ENCODE measurements at places on chromosomes 5 and 9.

DNA sequence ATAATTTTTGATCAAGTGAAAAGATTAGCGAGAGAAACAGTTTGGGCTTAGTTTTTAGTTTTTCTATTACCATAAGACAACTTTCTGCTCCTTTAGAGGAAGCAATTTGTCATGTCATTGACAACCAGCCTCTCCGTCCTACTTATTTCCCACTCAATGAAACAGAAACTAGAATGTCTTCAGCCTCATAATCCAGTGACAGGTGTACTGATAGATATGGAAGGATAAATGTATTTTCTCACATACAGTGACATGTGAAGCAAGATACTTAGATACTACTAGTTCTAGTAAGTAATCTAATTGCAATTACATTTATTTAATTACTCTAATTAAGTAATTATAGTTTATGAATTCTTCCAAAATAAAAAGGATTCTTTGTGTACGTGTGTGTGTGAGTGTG is 429.7 kb downstream of the CDH10 start:
- DNase-seq = no peak

DNA sequence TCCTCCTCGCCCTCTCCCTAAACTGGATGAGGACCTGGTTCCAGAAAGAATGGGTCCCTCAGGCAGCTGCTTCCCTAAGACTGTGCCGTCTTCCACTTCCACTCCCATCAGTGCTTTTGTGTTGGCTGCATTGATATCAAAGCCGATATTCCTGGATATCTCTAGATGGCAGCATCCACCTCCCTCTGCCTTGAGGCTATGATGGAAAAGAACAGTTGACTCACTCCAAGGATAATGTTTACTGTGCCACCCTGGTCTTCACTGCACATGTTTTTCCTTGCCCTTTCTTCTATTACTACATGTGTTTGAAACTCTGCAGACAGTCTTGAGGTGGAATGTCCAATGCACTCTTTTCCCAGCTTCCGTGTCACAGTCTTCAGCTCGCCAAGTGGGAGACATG is 211.6 kb downstream of the MAST4 start:
- DNase-seq = no peak

DNA sequence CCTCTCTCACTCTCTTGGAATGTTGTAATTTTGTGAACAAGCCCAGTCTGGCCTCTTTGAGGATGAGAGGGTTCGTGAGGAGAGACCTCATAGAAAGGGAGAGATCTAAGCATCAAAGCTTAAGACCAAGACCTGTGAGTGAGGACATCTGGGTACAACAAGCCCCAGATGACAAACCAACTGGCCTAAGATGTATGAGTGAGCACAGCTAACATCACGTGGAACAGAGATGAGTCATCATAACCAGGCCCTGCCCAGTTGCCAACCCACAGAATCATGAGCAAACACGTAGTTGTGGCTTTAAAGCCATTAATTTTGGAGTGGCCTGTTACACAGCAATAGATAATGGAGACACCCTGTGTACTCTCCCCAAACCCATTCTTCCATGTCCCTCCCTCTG is 439.1 kb upstream of the KIF2A start:
- DNase-seq = no peak

- DNase-seq = no peak
Measured at GRCh38 chr5:77628840-77629508, 9.5 kb downstream of the OTP start.

- no peak for DNase-seq
Measured at GRCh38 chr5:139634541-139634940, 13.6 kb upstream of the CXXC5 start.

GRCh38 chr5:88923623-88924329 is 40.8 kb upstream of the MEF2C start:
- DNase-seq = no peak

- no peak for DNase-seq
Measured at GRCh38 chr9:97596906-97597305, 36.3 kb downstream of the TSTD2 start.

GRCh38 chr5:66080664-66081063 is 63.4 kb upstream of the SREK1 start:
- no peak for DNase-seq

DNA sequence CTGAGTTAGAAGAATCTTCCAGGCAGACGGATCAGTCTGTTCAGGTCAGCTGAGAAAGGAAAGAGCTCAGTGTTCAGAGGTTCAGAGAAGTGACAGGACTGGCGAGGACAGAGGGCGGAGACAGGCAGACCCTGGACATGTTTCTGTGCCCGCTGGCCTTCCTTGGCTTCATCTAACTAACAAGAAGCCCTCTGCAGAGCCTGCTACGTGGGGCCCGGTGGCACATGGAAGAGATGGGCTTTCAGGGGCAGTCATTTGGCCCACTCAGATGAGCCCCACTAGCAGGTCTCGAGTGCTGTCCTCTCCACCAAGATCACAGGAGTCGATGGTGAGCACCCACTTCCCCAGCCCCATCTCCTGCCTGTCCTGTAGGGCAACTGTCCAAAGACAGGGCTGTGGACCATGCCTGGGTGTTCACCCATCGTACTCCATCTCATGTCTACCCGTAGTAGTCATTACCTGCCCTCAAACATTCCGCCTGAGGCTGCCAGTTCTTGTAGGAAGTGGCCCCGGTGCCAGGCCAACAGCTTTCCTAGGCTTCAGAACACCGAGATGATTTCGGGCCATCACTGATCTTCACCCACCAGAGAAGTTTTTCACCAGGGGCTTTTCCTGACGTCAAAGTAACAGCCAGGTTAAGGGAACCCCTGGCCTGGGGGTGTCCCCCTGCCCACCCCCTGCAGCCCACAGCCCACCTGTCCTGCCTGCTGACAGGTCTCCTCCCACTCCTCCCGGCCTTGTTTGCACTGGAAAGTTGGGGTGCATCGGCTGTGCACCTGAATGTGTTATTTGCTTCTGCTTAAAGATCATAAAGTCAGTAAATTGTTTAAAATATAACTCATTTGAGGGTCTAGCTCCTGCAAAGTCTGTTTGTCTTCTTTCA is 14.0 kb downstream of the IRX2 start:
- no peak for DNase-seq

DNA sequence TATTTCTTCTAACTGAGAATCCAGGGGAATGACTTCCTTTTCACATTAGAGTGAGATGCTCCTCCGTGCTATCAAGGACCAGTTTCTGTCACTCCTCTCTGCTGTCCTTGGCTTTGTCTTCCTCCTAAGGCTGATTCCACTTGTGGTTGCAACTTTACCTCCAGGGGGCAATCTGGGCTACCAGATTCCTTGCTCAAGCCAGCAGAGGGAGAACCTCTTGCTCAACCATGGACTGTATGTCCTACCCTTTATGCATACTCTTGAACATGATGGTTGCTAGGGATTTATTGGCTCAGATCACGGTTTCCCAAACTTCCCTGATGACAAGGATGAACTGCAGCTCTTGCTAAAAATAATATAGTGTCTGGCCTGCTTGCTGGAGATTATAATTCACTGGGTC is 24.0 kb downstream of the NNT start:
- no peak for DNase-seq

DNA sequence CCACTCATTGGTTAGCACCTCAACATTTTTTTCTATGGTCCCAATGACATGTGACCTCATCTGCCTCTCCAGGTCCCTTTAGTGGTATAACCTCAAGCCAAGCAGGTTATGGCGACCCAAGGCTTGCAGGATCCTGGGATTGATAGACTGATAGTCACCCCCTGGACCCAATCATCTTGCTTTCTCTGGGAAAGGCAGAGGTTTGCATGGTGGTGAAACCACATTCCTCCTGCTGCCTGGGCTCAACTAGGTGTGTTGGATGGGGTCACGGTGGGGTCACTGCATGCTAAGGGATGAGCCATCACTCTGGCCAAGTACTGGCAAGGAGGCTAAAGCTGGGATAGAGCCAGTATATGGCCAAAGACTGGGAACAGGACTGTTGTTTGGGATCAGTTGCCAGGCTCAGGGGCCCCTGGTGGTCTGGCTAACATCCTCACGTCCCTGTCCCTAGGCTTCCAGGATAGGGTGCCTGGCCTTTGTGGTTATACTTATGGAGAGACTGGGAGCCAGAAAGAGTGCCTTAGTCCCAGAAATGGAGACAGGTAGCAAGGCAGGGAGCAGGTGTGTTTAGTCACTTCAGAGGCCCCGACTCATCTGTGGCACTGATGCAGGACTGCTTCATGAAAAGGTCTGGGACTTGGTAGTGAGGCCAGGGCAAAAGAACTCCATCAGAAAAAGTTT is 4.6 kb upstream of the SMIM32 start:
- DNase-seq = no peak

GRCh38 chr9:117574099-117574498 is 130.1 kb upstream of the TLR4 start:
- no peak for DNase-seq

DNA sequence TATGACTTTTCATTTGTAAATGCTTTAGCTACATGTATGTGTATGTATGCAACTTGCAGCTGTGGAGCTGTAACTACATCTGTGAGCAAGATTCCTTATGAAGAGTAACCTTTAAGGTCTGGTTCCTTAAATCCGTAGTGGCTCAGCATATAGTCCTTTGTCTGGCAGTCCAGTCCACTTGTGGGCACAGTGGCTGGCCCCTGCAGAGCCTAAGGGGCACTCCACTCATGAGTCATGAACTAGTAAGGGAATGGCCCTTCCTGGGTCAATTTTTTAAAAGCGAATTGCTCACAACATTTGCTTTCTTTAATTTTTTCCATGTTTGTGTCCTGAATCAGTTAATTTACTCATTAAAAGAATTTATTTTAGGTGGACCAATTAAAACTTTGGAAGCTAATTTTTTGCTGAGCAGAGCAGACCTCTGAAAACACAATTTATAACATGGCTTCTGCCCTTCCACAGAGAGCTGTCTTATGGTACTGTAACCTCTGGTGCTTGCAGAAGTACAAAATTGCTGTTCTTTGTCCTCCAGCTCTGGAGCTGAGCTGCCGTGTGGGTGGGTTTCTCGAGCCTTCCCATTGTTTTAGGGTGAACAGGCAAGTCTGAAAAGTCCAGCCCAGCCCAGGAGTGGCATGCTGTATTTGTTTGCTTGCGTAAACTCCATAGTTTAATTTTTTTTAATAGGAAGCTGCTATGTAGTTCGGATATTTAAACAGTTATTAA is 110.1 kb downstream of the MVB12B start:
- no peak for DNase-seq

GRCh38 chr5:169157064-169157463 is 143.9 kb downstream of the SLIT3 start:
- no peak for DNase-seq

DNA sequence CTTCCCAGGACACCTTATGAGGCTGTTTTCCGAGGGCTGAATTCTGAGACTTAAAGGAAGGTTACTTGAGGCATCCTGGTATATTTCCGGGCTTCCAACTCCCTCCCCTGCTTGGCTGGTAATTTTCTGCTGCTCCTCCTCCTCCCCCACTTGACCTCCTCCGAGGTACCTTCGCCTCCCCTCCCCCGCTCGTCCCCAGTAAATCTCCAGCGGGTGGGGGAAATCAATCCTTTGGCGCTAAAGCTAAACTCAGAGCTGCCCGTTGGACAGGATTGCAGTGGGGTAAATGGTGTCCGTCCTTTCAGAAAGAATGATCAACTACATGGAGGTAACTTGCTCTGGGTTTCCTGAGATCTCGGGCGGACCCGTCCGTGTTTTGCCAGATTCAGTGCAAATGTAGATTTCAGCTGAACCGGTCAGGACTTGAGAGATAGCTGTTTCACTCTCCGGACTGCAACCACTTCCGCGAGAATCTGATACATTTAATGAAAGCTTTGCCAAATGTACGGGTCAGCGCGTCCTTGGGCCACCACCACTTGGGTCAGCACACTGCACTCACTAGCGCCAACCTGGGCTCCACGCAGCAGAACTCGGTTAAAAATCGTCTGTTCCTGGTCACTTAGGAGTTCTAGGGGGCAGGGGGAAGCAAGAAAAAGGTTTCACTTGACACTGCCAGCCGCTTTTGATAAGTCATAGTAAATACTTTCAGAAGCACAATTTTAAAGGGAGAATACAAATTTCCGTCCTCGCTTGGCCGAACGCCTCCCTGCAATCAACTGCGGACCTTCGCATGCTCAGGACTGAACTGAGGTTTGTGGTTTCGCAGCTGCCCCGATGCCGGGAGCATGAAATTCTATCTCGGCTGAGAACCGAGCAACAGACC is 4.6 kb upstream of the ISL1 start:
- no peak for DNase-seq

DNA sequence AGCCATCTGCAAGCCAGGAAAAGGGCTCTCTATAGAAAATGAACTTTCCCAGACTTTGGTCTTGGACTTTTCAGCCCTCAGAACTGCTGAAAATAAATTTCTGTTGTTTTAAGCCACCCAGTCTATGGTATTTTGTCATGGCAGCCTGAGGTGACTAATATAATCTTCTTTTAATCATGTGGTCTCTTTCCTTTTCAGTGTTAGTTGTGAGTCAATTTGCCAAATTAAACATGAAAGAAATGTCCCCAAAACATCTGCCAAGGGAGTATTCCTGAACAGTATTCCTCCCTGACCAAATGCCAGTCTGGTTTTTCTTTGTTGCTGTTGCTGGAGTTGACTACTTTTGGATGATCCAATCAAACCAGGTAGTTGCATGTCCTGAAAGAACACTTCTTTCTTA is 4.7 kb upstream of the YTHDC2 start:
- no peak for DNase-seq

- DNase-seq = no peak
Measured at GRCh38 chr9:24961762-24962161, 416.1 kb upstream of the IZUMO3 start.

- DNase-seq = no peak
Measured at GRCh38 chr5:93078082-93079038, 502.7 kb downstream of the NR2F1-AS1 start.

DNA sequence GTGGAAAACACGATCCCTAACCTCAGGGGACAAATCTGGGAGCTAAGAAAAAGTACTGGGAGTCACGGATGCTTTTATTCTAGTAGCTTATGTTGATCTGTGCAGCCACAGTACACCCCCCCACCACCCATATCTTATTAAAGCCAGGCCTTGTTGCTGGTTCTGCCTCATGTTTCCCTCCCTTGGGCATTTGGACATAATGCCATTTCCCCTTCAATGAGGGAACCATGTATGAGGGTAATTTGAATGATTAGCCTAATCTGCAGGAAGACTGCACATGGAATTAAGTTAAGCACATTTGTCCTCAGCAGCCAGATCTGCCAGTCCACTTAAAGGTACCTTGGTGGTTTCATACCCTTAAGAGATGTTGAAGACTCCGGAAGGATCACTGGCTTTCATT is 102.0 kb downstream of the ARHGAP26 start:
- no peak for DNase-seq

DNA sequence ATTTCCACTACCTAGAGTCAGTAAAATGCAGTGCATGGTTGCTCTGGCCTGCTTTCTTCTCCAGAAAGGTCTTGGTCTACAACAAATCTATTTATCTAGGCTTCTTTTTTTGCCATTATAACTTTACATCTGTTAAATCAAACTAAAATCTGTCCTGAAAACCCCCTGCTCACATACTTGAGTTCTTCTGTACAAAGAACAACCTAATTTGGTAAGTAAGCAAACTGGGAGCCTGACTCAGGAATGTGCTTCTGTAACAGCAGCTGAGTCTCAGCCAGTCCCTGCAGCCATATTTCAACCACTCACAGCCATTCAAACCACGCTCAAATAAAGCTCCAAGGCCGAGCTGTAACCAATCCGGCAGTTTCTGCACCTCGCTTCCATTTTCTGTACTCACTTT is 95.8 kb downstream of the PLPP1 start:
- no peak for DNase-seq

- DNase-seq = no peak
Measured at GRCh38 chr5:127549551-127549950, 32.1 kb downstream of the PRRC1 start.

GRCh38 chr9:34254141-34254913 is 74.7 kb downstream of the KIF24 start:
- DNase-seq = no peak
